NCI-H1048 (cell line): ENCODE measurements at places on chromosomes 16 and 17.

DNA sequence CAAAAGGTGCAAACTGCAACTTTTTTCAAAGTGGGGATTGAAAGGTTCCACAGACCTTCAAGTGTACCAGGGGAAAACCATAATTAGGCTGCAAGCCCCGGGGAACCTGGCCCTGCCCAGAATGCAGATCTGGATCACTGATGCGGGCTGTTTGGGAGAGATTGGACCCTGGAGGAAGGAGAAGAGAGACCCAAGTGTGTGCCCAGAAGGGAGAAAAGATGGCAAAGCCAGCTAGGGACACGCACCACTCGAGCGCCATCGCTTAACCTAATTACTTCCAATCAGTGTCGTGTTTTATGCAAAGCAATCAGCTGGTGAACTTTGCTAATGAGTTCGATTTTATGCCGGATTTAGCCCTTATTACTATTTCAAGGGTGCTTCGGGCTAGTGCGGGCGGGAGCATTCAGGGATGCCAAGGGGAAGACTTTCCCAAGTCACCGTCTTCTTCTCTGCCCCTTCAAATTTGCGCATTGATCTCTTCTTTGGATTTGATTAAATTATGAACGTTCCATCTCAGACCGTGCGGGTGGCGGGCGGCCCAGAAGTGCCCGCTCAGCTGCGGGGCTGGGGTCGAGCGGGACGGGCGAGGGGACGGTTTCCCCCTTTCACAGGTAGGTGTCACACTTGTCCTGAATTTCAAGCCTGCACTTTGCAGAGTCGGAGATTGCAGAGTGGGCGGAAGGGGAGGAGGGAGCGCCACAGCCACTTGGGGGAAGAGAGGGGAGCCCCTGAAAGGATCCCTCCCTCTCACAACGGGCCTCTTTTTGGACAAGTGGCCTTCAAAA, 4.0 kb downstream of the IRX5 start:
- DNase-seq: no peak

DNA sequence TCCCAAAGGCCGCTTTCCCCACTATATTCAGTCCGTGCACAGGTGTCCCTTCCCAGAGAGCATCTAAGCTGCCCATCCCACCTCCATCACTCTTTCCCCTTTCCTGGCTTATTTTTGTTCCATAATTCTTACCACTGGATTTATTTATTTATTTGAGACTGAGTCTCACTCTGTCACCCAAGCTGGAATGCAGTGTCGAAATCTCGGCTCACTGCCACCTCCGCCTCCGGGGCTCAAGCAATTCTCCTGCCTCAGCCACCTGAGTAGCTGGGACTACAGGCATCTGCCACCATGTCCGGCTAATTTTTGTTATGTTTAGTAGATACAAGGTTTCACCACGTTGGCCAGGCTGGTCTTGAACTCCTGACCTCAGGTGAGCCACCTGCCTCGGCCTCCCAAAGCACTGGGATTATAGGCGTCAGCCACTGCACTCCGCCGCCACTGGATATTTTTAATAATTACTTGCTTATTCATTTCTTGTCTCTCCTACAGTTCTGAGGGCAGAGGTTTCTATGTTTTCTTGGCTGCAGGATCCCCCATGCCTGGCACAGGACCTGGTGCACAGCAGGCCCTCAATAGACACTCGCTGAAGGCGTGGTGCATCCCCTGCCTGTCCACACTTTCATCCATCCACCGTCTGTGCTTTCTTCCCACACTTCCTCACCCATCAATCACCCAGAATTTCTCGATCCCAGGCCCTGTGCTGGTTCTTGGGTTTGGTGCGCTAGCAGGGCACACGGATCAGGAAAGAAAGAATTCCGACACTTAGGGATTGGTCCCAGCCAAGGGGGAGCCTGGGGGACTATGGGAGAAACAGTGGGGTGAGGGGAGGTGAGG, 9.9 kb upstream of the ADGRG1 start:
- DNase-seq: no peak

DNA sequence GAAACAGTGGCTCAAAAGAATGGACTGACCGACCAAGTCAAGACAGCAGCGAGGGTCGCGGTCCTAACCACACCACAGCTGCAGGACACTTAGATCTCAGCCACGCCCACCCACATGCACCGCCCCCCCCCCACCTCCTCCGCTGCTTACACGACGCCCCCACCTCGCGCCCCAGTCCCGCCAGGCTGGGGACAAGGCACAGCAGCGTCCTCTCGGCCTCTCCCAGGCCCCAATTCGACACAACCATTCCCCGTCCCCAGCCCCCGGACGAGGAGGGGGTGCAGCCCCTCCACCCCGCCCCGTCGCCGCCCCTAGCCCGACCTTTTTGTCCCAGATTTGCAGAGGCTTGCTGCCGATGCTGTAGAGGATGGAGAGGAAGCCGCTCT, 477 bp downstream of the CFAP20 start:
- DNase-seq: no peak

- DNase-seq: no peak
These were observed 408.1 kb downstream of the XYLT1 start for GRCh38 chr16:17062676-17063075.

- DNase-seq: no peak
These were observed 8.7 kb upstream of the MEAK7 start for GRCh38 chr16:84513123-84513522.

DNA sequence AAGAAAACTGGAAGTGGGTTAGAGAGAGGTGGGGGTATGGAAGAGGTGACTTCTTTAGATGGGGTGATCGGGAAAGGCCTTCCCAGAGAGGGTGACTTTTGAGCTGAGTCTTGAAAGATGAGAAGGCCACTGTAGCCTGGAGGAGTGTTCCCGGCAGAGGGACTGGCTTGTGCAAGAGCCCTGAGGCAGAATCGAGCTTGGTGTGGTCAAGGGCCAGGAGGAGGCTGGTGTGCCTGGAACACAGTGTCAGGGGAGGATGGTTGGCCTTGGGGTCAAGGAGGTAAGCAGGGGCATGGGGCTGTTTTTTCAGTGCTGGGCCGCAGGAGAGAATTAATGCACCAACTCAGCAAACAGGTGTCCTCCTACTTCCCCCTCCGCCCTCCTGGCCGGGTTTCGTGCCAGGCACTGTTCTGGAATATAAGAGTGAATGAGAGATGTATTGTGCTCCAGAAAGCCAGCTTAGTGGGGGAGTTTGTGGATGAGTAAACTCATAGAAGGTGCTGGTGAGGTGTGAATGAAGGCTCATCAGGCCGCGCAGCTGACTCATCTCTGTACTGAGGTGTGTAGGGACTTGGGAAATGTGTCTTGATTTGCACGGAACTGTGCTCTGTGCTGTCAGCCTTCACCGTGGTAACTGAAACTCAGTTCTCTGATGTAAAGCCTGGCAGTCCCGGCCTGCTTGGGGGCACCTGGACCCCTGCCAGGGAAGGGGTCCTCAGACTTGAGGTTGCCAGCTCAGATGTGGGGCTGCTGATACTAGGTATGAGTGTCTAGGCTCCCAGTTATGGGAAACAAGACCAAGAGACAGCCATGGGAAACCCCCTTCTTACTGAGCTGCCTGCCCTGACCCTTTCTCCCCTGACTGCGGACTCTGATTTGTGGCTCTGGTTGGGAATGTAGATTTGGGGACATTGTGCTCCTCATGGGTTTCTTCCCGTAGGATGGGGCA, 15.3 kb downstream of the KSR1 start:
- no peak for DNase-seq

- DNase-seq: no peak
These were observed 11.5 kb downstream of the GP2 start for GRCh38 chr16:20315764-20316163.

DNA sequence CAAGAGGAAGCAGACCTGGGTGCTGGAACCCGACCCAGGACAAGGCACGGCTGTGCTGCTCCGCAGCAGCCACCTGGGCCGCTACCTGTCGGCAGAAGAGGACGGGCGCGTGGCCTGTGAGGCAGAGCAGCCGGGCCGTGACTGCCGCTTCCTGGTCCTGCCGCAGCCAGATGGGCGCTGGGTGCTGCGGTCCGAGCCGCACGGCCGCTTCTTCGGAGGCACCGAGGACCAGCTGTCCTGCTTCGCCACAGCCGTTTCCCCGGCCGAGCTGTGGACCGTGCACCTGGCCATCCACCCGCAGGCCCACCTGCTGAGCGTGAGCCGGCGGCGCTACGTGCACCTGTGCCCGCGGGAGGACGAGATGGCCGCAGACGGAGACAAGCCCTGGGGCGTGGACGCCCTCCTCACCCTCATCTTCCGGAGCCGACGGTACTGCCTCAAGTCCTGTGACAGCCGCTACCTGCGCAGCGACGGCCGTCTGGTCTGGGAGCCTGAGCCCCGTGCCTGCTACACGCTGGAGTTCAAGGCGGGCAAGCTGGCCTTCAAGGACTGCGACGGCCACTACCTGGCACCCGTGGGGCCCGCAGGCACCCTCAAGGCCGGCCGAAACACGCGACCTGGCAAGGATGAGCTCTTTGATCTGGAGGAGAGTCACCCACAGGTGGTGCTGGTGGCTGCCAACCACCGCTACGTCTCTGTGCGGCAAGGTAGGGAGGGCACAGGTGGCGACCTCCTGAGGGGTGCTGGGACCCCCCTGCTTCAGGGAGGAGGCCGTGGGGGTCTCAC, 667 bp downstream of the FSCN2 start:
- no peak for DNase-seq

- DNase-seq: no peak
These were observed 14.1 kb downstream of the HS3ST6 start for GRCh38 chr16:1903845-1904840.

GRCh38 chr17:9912121-9913099, 7.3 kb upstream of the RCVRN start:
- no peak for DNase-seq

DNA sequence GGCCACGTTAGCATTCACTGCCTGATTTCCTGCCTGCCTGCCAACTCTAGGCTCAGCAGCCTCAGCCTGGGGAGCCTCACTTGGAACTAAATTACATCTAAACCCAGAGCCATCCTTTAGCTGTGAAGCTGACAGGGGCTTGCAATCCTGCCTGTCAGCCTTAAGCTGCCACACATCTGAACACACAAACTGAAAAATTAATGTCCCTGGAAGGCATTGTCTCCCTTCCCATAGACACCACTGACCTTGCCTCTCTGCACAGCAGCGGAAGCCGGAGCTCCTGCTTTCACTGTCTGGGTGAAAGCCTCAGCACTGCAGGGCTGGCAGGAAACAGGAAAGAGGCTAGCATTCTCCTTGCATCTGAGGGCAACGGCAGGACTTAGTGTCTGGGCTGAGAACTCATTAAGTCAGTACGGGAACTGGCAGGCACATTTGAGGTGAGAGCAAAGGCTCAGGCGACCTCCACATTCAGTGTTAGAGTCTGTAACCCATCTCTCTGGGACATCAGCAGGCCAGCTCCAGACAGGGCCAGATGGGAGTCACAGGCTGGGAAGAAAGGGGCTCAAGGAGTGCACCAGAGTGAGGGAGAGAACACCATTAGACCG, 452.4 kb upstream of the C16orf82 start:
- DNase-seq: no peak

DNA sequence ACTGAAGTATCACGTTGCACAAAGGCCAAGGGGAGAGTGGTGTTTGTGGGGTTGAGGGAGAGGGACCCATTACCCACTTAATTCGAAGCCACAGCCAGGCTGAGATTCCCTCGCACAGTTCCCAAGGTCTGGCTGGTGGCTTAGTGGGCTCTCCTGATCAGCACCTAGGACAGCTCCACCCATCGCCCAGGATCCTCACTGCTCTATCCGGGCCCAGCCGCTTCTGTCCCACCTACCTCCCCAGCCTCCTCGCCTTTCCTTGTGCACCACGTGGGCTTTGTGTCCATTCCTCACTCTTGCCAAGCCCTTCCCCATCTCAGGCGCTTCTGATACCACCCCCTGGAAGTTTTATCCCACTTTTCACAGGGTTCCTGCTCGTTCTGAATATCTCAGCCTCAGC, 163.5 kb downstream of the CCT6B start:
- peak; percentile 10 for DNase-seq

DNA sequence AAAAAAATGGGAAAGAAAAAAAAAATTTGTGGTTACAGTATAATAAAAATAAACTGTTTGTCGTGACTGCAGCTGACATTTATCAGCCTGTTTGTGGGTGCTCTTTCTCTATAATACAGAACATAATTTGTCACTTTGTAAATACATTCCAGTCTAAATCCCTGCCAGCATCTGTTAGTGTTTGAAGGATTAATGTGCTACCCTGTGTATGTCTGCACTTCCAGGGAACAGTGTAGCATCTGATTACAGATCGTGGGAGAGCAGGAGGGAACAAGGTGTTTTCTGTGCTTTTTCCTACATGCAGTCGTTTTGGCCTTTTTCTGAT, 265.1 kb downstream of the WWOX start:
- DNase-seq: no peak

- no peak for DNase-seq
These were observed 211.9 kb downstream of the PRKCA start for GRCh38 chr17:66514227-66514806.

- DNase-seq: no peak
These were observed 120.2 kb upstream of the HS3ST2 start for GRCh38 chr16:22693638-22694340.

GRCh38 chr17:29622337-29623282, at the start of gene CORO6:
Gene CORO6, minus strand, starts transcription at chr17:29622912. Its CDS starts 1,491 bp downstream, at chr17:29621421.
- no peak for DNase-seq

GRCh38 chr16:27383556-27384243, 18.3 kb upstream of the IL21R start:
- DNase-seq: no peak

- DNase-seq: no peak
These were observed 75.8 kb downstream of the WNT3 start for GRCh38 chr17:46742565-46743270.

GRCh38 chr16:75311383-75311938, 60.0 kb upstream of the BCAR1 start:
- DNase-seq: no peak

- no peak for DNase-seq
These were observed at the start of gene TK2 for GRCh38 chr16:66549284-66550131. Gene TK2, minus strand, starts transcription at chr16:66550122. Its CDS starts 61 bp downstream, at chr16:66550061.

- DNase-seq: no peak
These were observed 9.8 kb downstream of the ITGAL start for GRCh38 chr16:30482366-30482765.

GRCh38 chr16:53545433-53545832, 42.4 kb upstream of the AKTIP start:
- DNase-seq: no peak

- DNase-seq: no peak
These were observed 19.2 kb downstream of the CEP112 start for GRCh38 chr17:66172691-66173223.

GRCh38 chr17:78026381-78026780, 67.9 kb downstream of the TNRC6C start:
- DNase-seq: no peak

GRCh38 chr16:11957591-11958395, 7.2 kb upstream of the TNFRSF17 start:
- DNase-seq: no peak

DNA sequence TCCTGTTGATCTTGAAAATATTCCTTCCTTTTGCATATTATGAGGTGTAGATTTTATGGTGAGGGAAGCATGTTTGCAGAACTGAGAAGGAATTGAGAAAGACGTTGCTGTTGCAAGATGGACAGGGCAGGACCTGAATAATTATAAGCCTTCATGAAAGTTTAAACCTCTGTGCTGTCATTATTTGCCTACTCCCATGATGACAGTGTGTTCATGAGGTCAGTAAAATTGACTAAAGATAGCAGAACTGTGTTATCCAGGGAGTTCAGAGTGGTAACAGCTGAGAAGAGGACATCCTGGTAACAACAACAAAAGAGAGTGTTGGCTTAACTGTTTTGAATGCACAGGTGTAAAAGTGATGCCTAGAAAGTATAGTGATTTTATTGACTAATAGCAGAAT, 45.3 kb upstream of the HLF start:
- DNase-seq: no peak
